ENCODE measurements at places on chromosomes 3 and 15.

- no peak for DNase-seq
Observed at GRCh38 chr15:71187078-71187477, 71.8 kb downstream of the THSD4 start.

DNA sequence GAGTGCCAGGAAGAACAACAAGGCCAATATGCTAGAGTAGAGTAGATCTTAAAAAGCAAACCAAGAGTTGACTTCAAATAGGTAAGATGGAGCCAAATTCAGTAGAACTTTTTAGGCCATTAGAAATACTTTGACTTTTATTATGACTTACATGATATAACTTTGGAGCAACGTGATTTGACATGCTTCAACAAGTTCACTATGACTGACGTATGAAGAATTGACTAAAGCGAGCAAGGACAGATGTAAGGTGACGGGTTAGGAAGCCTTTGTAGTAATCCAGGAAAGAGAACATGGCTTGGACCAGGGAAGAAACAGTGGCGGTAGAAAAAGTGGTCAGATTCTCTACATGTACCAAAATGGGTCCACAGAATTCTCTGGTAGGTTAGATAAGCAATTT is 4.9 kb upstream of the ZNF385D start:
- DNase-seq, result no peak

DNA sequence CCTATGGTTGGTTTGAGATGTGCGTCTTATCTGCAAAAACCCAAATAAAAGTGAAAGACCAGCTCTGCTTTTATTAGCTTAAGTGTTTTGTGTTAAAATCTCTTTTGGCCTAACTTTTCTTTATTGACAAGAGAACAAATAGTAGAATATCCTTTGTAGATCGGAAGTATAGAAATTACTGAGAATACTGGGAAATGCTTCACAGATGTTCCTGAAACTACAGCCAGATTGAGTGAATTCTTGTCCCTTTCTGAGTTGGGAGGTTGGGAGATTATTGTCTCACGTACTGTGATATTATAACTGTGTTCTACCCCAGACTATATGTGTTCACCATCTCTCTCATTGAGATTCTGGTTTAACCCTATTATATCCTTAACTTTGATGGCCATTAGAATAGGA is 21.7 kb downstream of the RAB8B start:
- DNase-seq, result no peak

DNA sequence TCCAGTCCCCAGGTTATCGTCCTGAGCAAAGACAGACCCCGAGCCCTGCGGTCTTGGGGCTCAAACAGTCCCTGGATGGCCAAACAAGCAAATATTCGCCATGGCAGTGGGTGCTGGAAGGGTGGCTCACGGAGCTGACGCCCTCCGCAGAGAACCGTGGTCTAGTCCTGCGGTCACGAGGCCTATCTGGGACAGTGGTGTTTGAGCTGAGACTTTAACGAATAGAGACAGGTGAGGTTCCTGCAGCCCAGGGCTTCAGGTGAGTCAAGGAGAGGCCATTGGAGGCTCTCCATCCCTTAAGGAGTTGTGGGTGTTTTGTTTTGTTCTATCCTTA is 399 bp upstream of the SUCLG2 start:
- peak; percentile 41 for DNase-seq

GRCh38 chr3:15769256-15769915 is 28.4 kb downstream of the ANKRD28 start:
- DNase-seq, result no peak

- DNase-seq, result no peak
Observed at GRCh38 chr15:67505675-67506572, 15.0 kb upstream of the C15orf61 start.
